Stimulated activated naive CD8-positive, alpha-beta T cell treated with anti-CD3 and anti-CD28 coated beads, Interleukin-15, amount 100 ng/mL, for 72 hours (primary cell): ENCODE measurements at places on chromosomes 11 and 22.
A peak's percentile ranks its signal among the peaks of the same experiment; 100 is the strongest.

DNA sequence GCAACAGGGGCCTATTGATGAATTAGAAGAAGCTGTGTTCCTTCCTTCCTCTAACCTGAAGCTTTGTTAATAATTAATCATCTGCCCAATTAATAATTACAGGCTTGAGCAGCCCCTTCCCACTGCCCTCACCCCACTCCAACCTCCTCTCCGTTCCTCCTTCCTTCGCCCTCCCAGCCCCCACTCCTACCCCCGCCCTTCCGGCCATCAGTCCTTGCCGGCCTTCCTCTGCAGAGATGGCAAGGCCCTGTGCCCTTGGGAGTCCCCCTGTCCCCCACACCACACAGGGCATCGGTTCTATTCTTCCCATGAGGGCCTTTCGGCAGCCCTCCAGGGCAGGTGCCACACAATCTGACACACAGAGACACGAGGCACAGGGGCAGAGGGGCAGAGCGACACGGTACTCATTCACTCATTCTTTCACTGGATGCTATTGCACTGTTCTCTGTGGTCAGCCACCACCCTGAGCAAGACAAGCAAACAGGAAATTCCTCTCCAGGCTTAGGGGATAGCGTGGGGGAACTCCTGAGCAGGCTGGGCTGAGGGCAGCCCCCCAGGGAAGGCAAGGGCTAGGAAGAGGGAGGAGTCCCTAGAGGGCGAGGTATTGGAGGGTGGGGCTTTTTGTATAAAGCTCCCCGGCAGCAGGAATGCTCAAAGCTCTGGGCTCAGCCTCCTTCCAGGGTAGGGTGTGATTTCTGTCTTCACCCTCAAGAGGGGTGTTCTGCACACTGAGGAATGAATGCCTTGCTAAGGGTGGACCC, 14.7 kb downstream of the MGAT3 start:
- peak; percentile 51 for DNase-seq

DNA sequence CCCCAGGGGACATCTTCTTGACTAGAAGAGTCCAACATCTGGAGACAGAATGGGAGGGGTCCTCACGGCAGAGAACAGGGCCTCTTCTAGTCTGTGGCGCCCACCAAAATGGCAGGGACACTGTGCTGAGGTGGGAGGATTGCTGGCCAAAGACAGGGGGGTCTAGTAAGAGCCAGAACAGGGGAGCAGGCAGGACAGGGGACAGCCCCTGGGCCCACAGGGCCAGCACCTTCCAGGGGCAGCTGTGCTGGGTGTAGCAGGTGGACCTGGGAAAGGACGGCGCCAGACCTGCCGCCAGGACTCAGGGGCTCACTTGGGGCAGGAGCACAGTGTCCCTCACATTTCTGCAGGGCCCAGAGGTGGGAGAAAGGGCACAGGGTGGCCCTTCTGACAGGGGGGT, 858 bp upstream of the APOBEC3A start:
- DNase-seq = no peak

DNA sequence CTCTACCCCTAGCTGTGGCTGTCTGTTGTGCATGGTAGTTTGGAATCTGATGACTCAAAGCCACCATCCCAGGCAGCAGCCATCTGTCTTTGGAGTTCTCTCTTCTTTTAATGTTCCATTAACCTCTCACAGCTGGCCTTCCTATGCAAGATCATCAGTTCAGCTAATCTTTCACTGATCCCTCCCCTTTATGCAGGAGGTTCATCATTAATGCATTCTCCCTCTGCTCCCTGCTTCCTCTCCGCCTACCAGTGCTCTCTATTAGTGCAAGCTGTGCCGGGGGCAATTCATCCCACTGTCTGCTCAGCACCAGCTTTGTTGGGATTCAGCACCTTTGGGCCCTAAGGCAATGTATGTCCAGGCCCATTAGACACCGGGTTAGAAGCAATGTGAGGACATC, 413.0 kb upstream of the LRRC4C start:
- DNase-seq = no peak

DNA sequence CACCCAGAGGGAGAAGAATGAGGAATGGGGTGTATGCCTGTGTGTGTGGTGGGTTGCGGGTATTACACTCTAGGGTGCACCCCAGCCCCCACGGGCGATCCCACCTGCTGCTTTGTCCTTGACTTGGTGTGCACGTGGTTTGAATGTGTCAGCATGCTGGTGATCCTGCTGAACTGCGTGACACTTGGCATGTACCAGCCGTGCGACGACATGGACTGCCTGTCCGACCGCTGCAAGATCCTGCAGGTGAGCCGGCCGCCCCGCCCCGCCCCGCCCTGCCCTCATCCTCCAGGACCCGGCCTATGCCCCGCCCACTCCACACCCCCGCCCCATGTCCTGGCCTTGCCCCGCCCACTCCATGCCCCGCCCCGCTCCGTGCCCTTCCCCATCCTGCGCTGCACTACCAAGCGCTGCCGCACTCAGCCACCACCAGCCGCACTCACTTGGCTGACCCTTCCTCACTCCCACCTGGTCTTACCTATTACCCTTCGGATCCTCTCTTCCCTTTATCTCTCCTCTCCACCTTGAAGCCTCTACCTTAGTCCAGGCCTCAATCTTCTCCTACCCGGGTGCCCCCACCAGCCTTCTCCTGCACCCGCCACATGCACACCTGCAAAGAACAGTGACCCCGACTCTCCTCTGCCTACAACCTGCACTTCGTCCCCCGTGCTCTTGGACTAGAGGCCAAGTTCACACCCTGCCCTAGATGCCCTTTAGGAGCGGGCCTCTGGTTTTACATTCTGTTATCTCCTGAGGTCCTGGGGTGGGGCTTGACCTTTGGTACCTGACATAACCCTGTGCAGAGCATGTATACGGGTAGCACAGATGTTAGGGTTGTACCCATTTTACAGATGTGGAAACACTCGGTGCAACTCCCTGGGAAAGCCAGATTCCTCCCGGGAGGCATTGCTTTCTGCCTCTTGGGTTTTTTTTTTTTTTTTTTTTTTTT, 27.7 kb downstream of the CACNA1I start:
- DNase-seq = peak; percentile 59

DNA sequence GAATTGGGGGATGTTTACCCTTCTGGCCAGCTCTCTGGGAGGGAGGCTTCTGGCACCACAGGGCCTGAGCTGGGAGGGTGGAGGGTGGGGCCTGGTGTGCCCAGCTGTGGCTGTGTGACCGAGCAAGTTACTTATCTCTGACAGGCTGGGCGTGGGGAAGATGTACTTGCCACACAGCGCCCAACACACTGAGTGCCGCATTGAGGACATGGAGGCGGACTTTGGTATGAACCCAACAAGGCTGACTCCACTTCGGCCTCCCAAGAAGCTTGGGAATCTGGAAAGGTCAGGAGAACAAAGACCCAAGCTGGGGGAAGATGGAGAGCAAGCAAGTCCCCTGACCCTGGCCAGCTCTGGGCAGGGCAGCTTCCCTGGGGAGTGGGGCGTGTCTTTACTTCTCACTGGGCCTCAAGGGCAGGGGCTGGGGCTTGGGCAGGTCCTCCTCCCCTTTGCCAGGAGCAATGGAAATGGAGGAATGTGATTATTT, 2.4 kb upstream of the MGAT3 start:
- no peak for DNase-seq

DNA sequence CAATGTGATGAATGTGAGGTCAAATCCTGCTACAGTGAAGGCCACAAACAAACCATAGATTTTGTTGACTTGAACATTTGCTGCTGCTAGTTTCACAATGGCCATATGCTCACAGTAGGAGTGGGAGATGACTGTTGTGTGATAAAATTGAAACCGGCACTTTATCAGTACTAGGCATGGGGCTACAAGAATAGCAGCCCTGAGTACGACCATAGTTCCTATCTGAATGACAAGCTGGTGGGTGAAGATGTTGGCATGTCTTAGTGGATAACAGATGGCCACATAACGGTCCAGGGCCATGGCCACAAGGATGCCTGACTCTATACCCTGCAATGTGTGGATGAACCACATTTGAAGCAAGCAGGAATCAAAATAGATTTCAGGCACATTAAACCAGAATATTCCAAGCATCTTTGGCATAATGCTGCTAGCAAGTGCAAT, 2.8 kb downstream of the OR52A1 start:
- no peak for DNase-seq

- DNase-seq = no peak
Observed at GRCh38 chr11:36363361-36364268, 67.5 kb downstream of the PRR5L start.
